ENCODE measurements at places on chromosomes 3 and 15.

DNA sequence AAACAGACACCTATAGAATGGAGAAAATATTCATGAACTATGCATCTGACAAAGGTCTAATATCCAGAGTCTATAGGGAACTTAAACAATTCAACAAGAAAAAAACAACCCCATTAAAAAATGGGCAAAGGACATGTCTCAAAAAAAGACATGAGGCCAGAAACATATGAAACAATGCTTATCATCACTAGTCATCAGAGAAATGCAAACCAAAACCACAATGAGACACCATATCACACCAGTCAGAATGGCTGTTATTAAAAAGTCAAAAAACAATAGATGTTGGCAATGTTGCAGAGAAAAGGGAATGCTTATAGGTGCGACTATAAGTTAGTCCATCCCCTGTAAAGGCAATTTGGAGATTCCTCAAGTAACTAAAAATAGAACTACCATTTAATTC, 11.4 kb upstream of the HDGFL3 start:
- no peak for DNase-seq

DNA sequence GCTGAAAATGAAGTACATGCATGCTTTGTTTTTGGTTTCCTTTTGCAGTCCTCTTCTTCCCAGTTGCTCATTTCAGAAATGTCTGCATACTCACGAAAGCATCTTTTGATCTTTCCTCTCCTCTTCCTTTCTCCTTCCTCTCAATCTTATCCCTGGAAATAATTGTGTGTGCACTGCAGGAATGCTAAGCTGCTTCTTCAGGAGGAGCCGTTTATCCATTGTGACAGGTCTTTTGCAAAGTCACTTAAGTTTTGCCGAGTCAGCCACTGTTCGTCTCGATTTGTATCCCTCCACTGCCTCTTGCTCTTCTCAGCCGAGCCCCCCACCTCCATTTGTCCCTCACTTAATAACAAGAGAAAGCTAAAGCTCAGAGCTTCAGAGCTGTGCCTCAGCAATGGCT, 597.6 kb downstream of the AGBL1 start:
- DNase-seq, result no peak

DNA sequence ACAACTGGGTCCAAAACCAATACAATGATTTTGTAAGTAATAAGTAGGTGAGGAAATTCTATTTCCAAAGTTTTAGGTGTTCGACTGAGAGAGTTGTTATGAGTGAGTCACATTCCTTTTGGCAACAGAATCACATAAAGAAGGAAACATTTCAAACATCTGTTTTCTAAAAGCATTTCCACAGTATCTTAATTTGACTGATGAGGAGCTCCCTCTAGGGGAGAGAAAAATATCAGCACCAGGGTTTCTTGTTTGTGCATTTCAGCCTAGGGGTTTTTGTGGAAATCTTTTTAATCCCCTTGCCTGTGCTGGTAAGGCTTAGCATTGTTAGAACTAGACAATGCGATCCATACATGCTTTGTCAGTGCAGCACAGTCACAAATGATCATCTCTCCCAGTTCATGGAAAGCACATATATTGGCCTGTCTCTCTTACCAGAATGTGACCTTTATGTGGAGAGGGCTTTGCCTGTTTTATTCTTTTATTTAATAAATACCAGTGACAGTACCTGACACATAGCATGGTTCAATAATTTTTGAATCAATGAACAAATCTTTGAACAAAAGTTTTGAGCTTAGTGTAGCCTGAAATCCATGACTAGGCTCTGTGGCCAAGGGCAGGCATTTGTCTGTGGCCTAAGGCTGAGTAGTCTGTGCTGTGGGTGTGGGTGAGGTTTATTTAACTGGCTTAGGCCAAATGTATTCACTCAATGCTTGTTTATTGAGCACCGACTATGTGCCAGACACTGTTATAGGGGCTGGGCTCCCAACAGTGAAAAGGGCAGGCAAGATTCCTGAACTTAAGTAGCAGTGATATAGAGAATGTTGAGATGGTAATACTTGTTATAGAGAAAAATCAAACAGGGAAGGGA, 21.1 kb upstream of the IQCF6 start:
- peak; percentile 59 for DNase-seq

- no peak for DNase-seq
Measured at GRCh38 chr3:58317811-58318210, 11.5 kb downstream of the HTD2 start.

- no peak for DNase-seq
Measured at GRCh38 chr15:89303986-89304385, 30.6 kb downstream of the POLG start.

DNA sequence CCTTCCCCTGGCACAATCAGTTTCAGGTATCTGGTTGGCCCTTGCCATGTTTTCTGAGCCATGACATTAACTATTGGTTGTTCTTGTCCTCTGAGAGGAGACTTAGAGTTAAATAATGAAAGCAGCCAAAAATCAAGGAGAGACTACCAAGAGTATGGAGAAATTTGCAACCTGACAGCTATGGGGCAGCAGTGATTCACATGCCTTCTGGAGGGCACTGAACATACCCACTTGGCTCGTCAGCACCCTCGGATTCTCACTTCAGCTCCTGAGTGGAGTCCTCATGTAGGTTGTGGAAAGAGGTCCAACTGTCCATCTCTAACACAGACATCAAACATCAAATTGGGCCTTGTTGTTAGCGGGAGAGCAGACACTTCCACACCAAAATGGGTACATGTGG, 265.6 kb downstream of the EBLN2 start:
- DNase-seq, result no peak

Data from GM04504 (cell line).